Aorta (tissue), 5 donors: ENCODE measurements at places on chromosomes 3 and 15. TPM values are rescaled to one million over a fixed set of nuclear protein-coding genes. Genes with fewer than 3 reads are reported as not detected.

Gene CCDC13
- 3.1 TPM for polyA plus RNA-seq

Gene IL17RC
- 8.6 TPM for polyA plus RNA-seq

Gene SPATA12
- not detected for polyA plus RNA-seq

Gene IL12A
- polyA plus RNA-seq: 0.15 TPM

GRCh38 chr3:115832265-115832664 is 209.0 kb downstream of the GAP43 start:
- H3K4me1 ChIP-seq: no peaks in the 10 kb centered on the region
- no peak for DNase-seq
- no peaks in the 10 kb centered on the region for H3K36me3 ChIP-seq

- no peak for DNase-seq
- H3K27ac ChIP-seq: no peak overlapping the region
- no peak overlapping the region for H3K4me3 ChIP-seq
- H3K27me3 ChIP-seq: no peaks in the 10 kb centered on the region
Measured at GRCh38 chr15:49468481-49468839, 45.4 kb downstream of the FGF7 start.

DNA sequence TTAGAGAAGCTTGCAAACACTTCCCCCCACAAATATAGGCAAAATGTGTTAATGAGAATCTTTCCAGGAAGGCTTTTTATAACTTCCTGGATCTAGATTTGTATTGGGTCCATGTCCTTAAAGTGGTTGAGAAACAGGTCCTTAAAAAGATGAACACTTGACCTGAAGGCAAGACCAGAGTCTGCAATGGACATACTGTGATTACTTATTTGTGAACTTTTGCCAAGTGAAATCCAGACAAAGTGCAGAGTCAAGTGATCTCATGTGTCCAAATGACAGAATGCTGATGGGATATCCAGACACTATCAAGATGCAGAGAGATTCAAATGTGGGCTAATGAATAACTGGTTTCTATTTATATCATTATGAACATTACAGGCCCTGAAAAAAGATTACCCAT is 43.8 kb downstream of the FRMD4B start:
- H3K27ac ChIP-seq: no peak overlapping the region
- no peaks in the 10 kb centered on the region for H3K27me3 ChIP-seq
- no peak overlapping the region for H3K4me3 ChIP-seq
- no peaks in the 10 kb centered on the region for H3K4me1 ChIP-seq
- DNase-seq: no peak

DNA sequence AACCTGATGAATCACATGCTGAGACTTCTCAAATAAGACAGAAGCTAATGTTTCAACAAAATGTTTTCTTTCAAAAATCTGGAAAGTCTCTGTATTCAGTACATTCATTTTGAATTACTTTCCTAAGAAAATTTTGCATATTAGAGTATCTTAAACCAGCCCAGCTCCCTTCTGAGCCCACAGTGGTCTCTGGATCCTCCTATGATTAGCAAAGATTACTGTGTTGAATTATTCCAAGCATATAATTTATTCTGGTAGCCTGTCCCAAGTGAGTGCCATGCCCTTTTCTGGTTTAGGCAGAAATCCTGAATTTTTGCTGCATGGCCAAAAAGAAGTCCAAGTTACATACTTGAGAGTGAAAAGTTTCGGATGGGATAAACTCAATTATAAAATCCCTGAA is 279.0 kb downstream of the CTNNB1 start:
- H3K27me3 ChIP-seq: no peaks in the 10 kb centered on the region
- no peak overlapping the region for H3K27ac ChIP-seq
- no peak for DNase-seq
- H3K36me3 ChIP-seq: no peaks in the 10 kb centered on the region

DNA sequence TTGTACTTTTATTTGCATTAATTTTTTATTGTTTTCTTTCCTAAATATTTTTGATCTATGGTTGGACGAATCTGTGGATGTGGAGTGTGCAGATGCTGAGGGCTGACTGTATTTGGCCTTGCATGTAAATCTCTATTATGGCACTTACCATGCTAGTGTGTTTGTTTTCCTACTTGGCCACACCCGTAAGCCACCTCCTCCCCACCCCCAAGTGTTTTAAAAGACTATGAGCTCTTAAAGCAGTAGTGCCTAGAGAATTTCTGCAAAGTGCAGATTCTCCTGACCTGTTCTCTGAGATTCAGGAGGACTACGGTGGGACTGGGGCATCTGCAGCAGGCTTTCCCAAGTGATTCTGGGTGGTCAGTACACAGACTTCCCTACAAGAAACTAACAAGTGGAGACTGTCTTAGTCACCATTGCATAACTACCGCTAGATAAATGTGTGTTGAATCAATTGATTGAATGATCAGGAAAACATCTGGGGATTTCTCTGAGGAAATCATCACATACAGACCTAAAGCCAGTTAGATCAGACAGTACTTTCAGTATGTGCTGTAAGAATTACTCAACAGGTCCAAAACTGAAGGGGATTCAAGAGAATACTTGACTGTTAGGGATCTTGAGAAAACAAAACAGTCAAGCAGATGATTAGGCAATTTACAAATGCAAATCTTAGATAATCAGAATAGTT is 6.2 kb upstream of the TIPARP start:
- no peaks in the 10 kb centered on the region for H3K27me3 ChIP-seq
- H3K4me1 ChIP-seq: no peaks in the 10 kb centered on the region
- H3K36me3 ChIP-seq: no peaks in the 10 kb centered on the region
- no peak overlapping the region for H3K4me3 ChIP-seq
- DNase-seq: no peak

DNA sequence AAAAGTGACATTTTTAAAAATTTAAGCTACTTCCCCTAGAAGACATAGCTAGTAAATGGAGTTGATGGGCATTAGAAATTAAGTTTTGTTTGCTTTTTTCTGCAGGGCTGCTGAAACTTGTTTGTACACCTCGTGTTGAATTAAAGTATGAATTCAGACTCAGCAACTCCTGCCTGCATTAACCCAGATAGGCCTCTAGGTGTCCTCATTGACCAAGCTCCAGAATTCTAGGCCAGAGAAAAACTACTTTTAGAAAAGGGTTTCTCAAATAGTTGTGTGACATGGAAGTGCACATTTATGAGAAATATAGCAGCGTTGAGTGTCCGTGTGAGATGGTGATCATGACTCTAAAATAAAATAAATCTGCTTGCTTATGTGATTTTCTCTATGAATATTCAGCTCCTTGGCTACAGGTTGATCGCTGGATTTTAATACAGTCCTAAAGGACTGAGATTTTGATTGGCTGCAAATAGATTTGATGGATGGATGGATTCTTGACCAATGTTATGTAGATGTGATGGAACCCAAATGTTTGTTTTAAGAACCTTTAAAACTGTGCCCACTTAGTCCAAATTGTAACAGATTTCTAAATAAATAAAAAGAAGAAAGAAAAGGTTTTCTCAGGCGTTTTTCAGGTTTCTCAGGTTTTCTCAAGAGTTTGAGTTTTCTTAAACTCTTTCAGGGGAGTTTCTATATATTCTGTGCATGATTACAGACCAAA is 39.4 kb upstream of the LMOD3 start:
- no peaks in the 10 kb centered on the region for H3K4me1 ChIP-seq
- H3K36me3 ChIP-seq: no peaks in the 10 kb centered on the region
- H3K4me3 ChIP-seq: no peak overlapping the region
